ENCODE measurements at places on chromosomes 2 and 18.

GRCh38 chr2:113962692-113963480, 73.0 kb downstream of the ACTR3 start:
- no peaks in the 10 kb centered on the region for H3K27me3 ChIP-seq
- peak overlapping the region; percentile 28 for H3K27ac ChIP-seq
- peaks cover 78% of the 10 kb centered on the region for H3K36me3 ChIP-seq
- DNase-seq: no peak

- H3K27ac ChIP-seq: no peak overlapping the region
- H3K4me3 ChIP-seq: no peak overlapping the region
- H3K36me3 ChIP-seq: no peaks in the 10 kb centered on the region
- no peak for DNase-seq
These were observed 1.4 kb downstream of the C1QL2 start for GRCh38 chr2:119156891-119157773.

GRCh38 chr2:122515731-122516290, 760.4 kb downstream of the TSN start:
- no peaks in the 10 kb centered on the region for H3K27me3 ChIP-seq
- H3K4me1 ChIP-seq: no peaks in the 10 kb centered on the region
- H3K27ac ChIP-seq: no peak overlapping the region
- no peak overlapping the region for H3K4me3 ChIP-seq

DNA sequence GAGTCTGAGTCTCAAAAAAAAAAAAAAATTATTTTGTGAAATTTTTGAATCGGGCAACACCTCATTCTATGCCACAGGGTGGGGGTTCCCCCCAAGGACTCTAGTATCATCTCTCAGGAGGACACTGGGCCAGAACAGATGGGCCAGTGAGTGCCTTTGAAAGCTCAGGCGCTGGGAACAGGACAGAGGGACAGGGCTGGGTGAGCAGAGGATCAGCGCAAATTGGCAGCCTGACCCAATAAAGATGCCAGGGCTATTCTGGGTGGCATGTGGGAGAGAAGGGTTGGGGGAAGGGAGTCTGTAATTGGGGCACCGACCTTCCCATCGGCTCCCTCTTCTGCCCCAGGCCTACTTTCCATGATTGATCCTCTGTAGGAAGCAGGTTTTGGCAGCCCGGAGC, 44.0 kb downstream of the KIF3C start:
- H3K27me3 ChIP-seq: no peaks in the 10 kb centered on the region
- DNase-seq: no peak
- H3K4me3 ChIP-seq: no peak overlapping the region
- H3K27ac ChIP-seq: no peak overlapping the region

DNA sequence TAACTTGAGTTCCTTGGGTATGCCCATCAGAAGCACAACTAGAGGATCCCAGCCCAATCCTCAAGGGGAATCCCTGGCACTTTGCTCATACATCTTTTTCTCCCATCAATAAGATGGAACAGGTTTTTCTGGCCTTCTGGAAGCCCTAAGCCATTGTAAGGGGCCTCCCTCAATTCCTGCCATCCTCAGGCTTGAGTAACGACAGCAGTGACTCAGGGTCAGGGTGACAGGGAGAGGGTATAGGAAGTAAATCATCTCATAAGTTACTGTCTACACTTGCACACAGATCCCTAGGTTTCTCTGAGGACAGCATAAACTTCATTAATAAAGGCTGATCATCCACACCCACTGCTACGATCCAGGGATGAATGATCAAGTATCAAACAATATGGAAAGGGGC, 35.0 kb downstream of the AMER3 start:
- peaks cover 2% of the 10 kb centered on the region for H3K27me3 ChIP-seq
- no peak overlapping the region for H3K4me3 ChIP-seq
- DNase-seq: no peak
- no peak overlapping the region for H3K27ac ChIP-seq
- H3K36me3 ChIP-seq: no peaks in the 10 kb centered on the region

DNA sequence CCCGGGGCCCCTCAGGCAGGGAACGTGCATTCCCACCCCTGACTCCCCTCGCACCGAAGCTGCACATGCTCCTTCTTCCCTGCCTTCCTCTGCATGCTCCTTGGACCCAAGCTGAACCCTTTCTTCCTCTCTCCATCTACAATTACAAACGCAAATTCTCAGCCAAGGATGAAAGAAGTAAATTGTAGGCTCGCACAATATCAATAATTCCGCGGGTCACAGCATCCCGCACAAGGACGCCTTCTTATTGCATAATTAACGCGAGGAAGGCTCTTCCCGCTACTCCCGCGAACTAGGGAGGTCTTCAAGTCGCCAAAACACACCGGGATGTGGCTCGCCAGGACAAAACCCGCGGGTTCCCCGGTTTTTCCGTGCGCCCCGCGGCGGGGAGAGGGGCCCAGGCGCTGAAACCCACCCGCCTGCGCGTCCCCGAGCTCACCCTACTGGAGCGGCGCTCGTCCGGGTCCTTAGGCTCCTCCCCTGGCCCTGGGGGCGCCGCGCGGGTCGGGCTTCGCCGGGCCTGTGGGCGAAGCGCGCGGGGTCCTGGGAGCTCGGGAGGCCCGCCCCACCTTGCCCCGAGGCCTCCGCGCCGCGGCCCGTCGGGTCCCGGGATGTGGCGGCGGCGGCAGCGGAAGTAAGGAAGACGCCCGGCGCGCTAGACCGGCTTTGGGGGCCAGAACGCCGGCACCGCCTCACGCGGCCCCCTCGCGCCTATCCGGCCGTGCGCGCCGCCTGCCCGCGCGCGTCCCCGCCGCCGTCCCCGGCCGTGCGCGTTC, at the start of gene CHST10:
TSS of gene CHST10 (minus strand) at position 734 of the 776 bp plus-strand sequence. CDS start 10,993 bp downstream, outside the sequence.
- peaks cover 12% of the 10 kb centered on the region for H3K36me3 ChIP-seq
- H3K27me3 ChIP-seq: no peaks in the 10 kb centered on the region
- H3K27ac ChIP-seq: peak within 1 kb of the TSS; percentile 63
- peak within 1 kb of the TSS; percentile 81 for H3K4me3 ChIP-seq

- H3K36me3 ChIP-seq: peaks cover 36% of the 10 kb centered on the region
- H3K4me3 ChIP-seq: no peak overlapping the region
- no peaks in the 10 kb centered on the region for H3K27me3 ChIP-seq
- no peak for DNase-seq
- H3K27ac ChIP-seq: peak overlapping the region; percentile 27
- H3K4me1 ChIP-seq: peaks cover 6% of the 10 kb centered on the region
These were observed 12.2 kb upstream of the ORC2 start for GRCh38 chr2:200975672-200976071.

GRCh38 chr2:99141110-99142108, at the start of gene C2orf15:
C2orf15 (plus strand) TSS chr2:99141707; CDS start chr2:99150559, 8,852 bp downstream.
- DNase-seq: peak; percentile 99
- peaks cover 16% of the 10 kb centered on the region for H3K36me3 ChIP-seq
- H3K4me3 ChIP-seq: peak within 1 kb of the TSS; percentile 96
- peak within 1 kb of the TSS; percentile 96 for H3K27ac ChIP-seq
- no peaks in the 10 kb centered on the region for H3K27me3 ChIP-seq

GRCh38 chr18:76819411-76820136, 2.8 kb upstream of the ZNF236 start:
- peaks cover 43% of the 10 kb centered on the region for H3K4me1 ChIP-seq
- peak overlapping the region; percentile 92 for H3K4me3 ChIP-seq
- no peak for DNase-seq

DNA sequence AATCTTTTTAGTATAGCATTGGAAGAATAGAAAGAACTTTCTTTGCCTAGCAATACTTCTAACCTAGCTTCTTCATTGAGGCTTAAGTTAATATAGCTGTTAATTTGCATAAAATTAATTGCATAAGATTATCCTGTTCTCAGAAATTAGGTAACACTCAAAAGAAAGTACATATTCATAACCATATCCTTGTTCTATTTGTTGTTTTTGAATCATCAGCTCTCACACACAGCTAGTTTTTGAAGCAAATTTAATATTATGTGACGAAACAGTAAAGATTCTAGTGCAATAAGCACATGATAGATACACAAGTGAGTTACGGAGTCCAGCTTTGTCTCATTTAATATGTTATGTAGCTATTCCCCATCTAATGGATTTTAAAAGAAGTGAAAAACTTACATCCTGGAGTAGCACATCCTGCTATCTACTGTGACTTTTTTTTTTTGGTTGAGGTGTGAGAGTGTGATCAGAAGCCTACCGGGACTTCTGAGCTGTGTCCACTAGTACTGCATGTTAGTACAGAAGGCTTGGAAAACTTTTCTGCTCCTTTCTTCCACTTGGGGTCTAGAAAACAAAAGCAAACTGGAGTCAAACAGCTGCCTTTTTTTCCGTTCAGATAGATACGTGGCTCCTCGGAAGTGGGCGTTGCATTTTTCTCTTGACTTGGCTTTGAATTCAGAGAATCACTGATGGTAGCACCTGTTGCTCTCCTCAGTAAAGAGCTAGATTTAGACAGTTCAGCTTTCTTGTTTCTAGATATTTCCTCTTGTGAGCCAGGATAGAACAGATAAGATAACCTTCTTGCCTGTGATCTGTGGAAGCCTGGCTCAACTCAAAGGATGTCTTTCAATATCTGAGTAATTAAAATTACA, 27.2 kb downstream of the KDM3A start:
- no peak for DNase-seq
- H3K4me3 ChIP-seq: peak overlapping the region; percentile 47
- no peaks in the 10 kb centered on the region for H3K27me3 ChIP-seq
- peaks cover 93% of the 10 kb centered on the region for H3K36me3 ChIP-seq
- peaks cover 69% of the 10 kb centered on the region for H3K4me1 ChIP-seq

- H3K4me1 ChIP-seq: no peaks in the 10 kb centered on the region
- peaks cover 22% of the 10 kb centered on the region for H3K27me3 ChIP-seq
- no peak overlapping the region for H3K4me3 ChIP-seq
- H3K27ac ChIP-seq: no peak overlapping the region
- no peaks in the 10 kb centered on the region for H3K36me3 ChIP-seq
These were observed 112.5 kb upstream of the OTOS start for GRCh38 chr2:240252872-240253511.

DNA sequence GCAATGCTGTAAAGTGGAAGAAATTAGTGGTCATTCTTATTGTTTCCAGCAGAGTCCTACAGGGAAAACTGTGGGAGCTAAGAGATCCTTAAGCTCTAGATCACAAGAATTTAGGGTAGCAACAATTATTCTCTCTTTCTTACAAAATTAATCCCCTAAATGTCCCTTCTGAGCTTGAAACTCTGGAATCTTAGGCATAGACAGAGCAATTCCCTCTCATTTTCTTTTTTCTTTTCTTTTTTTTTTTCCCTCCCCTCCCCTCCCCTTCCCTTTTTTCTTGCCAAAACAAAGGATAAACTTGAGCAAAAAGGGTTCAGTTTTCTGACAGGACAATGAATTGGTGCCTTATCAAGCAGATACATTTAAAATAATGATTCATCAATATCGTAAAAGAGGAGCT, 441.0 kb downstream of the DSC3 start:
- H3K27me3 ChIP-seq: no peaks in the 10 kb centered on the region
- H3K4me1 ChIP-seq: no peaks in the 10 kb centered on the region
- no peak overlapping the region for H3K4me3 ChIP-seq
- no peak for DNase-seq

DNA sequence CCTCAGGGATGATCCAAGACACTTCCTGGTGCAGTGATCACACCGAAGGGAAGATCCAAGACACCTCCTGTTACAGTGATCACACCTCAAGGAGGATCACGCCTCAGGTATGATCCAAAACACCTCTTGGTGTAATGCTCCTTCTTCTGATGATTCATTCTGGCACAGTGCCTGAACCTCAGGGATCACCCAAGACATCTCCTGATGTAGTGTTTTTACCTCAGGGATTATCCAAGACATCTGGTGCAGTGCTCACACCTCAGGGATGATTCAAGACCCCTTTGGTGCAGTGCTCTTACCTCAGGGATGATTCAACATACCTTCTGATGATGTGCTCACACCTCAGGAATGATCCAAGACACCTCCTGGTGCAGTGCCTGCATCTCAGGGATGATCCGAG, 124.4 kb downstream of the ASB1 start:
- H3K36me3 ChIP-seq: no peaks in the 10 kb centered on the region
- no peak overlapping the region for H3K27ac ChIP-seq
- no peaks in the 10 kb centered on the region for H3K4me1 ChIP-seq
- H3K4me3 ChIP-seq: no peak overlapping the region

- H3K4me1 ChIP-seq: no peaks in the 10 kb centered on the region
- H3K36me3 ChIP-seq: no peaks in the 10 kb centered on the region
- no peak for DNase-seq
- H3K27ac ChIP-seq: no peak overlapping the region
- H3K4me3 ChIP-seq: no peak overlapping the region
These were observed 65.4 kb downstream of the TACR1 start for GRCh38 chr2:75133621-75134570.

GRCh38 chr2:65452150-65452895, 19.9 kb upstream of the SPRED2 start:
- H3K4me3 ChIP-seq: no peak overlapping the region
- H3K4me1 ChIP-seq: no peaks in the 10 kb centered on the region
- no peaks in the 10 kb centered on the region for H3K36me3 ChIP-seq
- H3K27me3 ChIP-seq: peaks cover 46% of the 10 kb centered on the region

- H3K27ac ChIP-seq: no peak overlapping the region
- no peak overlapping the region for H3K4me3 ChIP-seq
- no peaks in the 10 kb centered on the region for H3K36me3 ChIP-seq
- peaks cover 13% of the 10 kb centered on the region for H3K4me1 ChIP-seq
- H3K27me3 ChIP-seq: peaks cover 85% of the 10 kb centered on the region
- DNase-seq: peak; percentile 66
These were observed 1.2 kb downstream of the ALK start for GRCh38 chr2:29920130-29920577.

DNA sequence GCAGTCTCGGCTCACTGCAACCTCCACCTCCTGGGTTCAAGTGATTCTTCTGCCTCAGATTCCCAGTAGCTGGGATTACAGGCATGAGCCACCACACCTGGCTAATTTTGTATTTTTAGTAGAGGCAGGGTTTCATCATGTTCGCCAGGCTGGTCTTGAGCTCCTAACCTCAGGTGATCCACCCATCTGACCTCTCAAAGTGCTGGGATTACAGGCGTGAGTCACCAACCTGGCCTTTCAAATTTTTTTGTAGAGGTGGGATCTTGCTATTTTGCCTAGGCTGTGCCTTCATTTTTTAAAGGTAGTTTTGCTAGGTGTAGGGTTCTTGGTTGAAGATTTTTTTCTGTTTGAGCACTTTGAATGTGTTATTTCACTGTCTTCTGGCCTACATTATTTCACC, 6.2 kb downstream of the HAUS1 start:
- H3K27me3 ChIP-seq: no peaks in the 10 kb centered on the region
- H3K36me3 ChIP-seq: peaks cover 75% of the 10 kb centered on the region
- no peak overlapping the region for H3K4me3 ChIP-seq
- no peak overlapping the region for H3K27ac ChIP-seq
- peaks cover 27% of the 10 kb centered on the region for H3K4me1 ChIP-seq

DNA sequence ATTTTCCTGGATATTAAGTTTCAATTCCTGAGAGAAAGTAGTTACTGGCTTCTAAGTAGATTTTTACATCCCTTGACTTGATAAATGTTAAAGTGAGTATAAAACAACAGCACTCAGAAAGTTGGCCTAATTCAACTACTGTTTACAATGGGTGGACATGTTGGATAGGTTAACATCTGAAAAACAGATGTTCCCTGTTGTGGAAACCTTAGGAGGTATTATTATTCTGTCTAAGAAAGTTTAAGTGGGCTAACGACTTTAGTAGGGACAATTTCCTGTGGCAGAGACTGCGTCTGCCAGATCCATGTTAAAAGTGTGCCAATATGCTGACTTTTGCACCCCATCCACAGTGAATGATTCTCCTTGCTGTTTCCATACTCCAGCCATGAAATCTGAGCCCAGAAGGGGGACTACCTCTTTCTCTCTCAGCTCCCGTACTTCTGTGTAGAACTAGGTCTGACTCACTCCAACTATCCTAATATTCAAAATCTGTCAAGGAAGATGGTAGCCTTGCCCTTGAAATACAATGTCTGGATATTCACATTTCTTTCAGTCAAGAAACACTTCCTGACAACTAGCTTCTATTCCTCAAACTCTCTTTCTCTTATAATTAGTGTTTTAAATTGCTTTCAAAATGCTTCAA, 327.5 kb upstream of the HNRNPA3 start:
- H3K27me3 ChIP-seq: no peaks in the 10 kb centered on the region
- DNase-seq: no peak
- no peaks in the 10 kb centered on the region for H3K36me3 ChIP-seq
- H3K4me3 ChIP-seq: no peak overlapping the region
- H3K4me1 ChIP-seq: no peaks in the 10 kb centered on the region

All from activated T-cell treated with anti-CD3 and anti-CD28 coated beads, Interleukin-2, amount 50 U/mL, for 24 hours (primary cell).